Thyroid gland (tissue), 4 donors: ENCODE measurements at places on chromosomes 1 and 21. TPM values are rescaled to one million over a fixed set of nuclear protein-coding genes. Genes with fewer than 3 reads are reported as not detected.

- H3K4me1 ChIP-seq = peaks cover 12% of the 10 kb centered on the region
- H3K27ac ChIP-seq = no peak overlapping the region
- H3K36me3 ChIP-seq = no peaks in the 10 kb centered on the region
- no peaks in the 10 kb centered on the region for H3K27me3 ChIP-seq
- DNase-seq = peak; percentile 2
Observed at GRCh38 chr1:86154571-86155050, 2.0 kb downstream of the COL24A1 start.

DNA sequence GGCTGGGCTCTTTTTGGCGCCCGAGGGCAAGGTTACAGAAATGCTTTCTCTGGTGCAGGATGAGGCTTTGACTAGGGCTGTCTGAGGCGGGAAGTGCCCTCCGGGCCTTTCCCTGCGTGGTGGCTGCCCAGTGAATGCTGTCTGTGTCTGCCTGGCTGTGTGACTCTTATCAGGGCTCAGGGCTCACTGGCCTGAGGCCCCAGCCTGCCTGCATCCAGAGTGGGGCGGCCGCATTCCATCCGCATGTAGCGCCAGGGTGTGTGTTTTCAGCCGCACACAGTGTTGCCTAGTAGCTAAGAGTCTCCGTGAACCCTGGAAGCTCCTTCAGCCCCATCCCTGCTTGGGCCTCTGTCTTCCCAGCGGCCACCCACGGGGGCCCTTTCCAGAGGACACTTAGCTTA lies 59.1 kb downstream of the FAAP20 start:
- H3K27ac ChIP-seq = no peak overlapping the region
- H3K4me3 ChIP-seq = no peak overlapping the region
- DNase-seq = peak; percentile 55
- H3K4me1 ChIP-seq = peaks cover 26% of the 10 kb centered on the region

HMCN1 gene
- 6.5 TPM for total RNA-seq

OR2T2 gene
- not detected for total RNA-seq

PRAMEF26 gene
- not detected for total RNA-seq

DNA sequence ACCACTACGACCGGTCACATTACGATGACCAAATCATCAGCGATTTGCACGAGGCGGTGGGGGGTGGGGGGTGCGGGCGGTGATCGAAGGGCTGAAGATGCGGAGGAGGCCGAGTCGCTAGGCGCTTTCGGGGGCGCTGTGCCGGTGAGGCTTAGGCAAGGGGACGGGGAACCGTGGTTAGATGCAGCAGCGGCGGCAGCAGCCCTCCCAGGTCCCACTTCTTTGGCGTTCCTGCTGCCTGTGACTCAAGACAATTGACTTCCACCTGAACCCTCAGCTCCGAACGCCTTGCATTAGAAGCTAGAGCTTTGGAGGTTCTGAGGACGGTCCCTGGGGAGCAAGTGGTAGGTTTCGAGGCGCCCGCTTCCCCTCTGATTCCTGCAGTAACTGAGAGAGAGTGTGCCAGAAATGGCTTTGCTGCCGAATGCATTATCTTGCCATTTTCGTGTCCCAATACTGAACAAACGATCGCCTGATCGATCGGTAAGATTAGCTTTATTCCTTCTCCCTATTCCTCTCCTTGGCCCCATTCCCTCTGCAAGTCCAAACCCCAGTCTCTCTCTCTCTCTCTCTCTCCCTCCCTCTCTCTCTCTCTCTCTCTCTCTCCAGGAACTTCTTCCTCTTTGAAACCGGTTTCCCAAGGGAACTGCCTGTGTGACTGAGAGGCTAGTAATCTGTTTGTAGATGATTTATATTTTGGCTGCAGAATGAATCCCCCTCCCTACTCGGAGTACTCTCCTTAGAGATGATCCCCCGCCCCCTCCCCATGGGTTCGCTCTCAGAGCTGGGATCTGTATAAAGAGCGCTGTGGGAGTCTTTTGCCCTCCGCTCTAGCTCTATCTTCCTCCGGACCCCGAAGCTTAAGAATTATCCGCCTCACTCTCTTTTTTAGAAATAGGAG lies 735 bp upstream of the BRINP3 start:
- peak overlapping the region; percentile 20 for H3K4me3 ChIP-seq
- peaks cover 3% of the 10 kb centered on the region for H3K4me1 ChIP-seq
- H3K27ac ChIP-seq = no peak overlapping the region
- DNase-seq = no peak

DNA sequence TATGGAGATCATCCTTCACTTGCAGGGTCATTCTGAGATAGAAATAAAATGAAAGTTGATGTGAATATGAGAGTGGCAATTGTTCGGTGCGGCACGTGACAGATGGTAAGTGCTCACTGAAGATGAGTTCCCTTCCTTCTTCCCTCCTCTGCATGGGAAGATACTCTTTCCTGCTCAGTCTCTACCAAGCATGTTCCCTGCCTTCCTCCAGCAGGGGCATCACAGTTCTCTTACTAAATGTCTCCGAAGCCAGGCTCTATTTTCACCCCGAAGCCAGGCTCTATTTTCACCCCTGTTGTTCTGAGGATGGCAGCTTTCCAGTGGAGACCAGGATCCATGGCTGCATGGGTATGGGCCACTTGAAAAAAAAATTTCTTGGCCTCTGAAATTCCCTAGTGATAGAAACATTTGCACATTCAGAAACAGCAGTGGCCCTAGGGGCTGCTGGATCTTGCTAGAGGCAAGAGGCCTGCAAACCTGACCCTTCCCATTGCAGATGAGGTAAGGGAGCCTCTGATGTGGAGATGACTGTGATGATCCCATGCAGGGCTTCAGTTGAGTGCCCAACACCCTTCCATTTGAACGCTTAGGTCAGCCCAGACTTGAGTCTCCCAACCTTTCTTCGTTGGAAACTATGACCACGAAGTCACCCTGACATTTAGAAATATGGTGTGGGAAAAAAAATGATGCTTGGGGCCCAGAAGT lies 123.7 kb upstream of the HMGB4 start:
- H3K4me3 ChIP-seq = no peak overlapping the region
- H3K27ac ChIP-seq = no peak overlapping the region
- H3K36me3 ChIP-seq = no peaks in the 10 kb centered on the region
- H3K27me3 ChIP-seq = no peaks in the 10 kb centered on the region

DNA sequence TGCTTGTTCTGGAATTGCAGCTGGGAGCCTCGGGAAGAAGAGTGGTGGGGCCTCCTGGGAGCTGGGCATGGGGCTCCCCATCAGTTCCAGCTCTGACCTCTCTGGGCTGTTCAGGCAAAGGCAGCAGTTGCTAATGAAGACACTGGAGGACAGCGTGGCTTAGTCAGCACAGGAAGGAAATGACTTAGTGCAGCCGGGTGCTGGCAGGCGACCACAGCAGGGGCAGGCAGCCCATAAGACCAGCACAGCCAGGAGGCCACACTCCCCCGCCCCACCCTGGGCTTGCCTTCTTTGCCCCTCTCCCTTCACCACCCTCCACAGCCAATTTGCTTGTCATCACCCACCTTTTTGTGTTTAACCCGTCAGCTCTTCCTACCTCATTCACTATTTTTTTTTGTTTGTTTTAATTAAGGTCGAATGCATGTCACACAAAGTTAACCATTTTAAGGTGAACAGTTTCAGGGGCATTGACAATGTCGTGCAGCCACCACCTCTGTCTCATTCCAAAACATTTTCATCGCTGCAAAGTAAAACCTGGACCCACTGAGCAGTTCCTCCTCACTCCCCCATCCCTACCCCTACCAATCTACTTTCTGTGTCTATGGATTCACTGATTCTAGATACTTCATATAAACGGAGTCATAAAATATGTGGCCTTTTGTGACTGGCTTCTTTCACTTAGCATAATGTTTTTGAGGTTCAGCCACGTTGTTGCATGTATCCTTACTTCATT lies 10.9 kb downstream of the OLIG2 start:
- no peaks in the 10 kb centered on the region for H3K36me3 ChIP-seq
- no peak overlapping the region for H3K4me3 ChIP-seq
- H3K27me3 ChIP-seq = peaks cover 5% of the 10 kb centered on the region
- H3K4me1 ChIP-seq = no peaks in the 10 kb centered on the region

PRKCZ gene
- total RNA-seq = 43.0 TPM

ATF6 gene
- 35.8 TPM for total RNA-seq

DNA sequence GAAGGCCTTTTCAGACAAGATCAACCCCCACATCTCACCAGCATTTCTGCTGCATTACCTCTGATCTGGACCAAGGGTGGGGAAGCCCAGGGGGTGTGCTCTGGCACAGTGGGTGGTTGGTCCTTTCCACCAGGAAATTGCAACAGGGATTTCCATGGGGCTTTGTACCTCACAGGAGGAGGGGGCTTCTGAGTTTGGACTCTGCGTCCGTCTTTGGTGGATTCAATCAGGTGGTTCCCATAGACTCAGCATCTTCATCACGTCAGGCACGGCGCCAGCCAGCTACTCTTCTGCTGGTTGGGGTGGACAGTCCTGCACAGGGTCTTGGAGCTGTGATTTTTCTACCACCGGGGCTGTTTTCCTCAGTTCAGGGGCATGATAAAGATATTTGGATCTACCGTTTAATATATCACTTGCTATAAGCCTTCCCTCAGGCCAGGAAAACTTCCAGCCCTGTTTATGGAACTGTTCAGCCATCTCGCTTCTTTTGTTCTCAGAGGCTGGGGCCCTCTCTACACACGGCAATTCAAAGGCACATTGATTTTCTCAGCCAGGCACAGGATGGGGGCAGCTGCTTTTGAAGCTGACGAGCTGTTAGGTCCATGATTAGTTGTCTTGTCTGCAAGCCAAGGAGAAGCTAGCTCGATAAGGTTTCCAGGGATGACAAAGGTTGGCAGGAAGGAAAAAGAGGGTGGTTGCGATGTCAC lies 467.3 kb downstream of the CAMTA1 start:
- no peak overlapping the region for H3K27ac ChIP-seq
- DNase-seq = no peak

C1QA gene
- total RNA-seq = 67.6 TPM

LORICRIN gene
- total RNA-seq = not detected

- DNase-seq = no peak
- no peak overlapping the region for H3K4me3 ChIP-seq
- H3K27me3 ChIP-seq = no peaks in the 10 kb centered on the region
- no peaks in the 10 kb centered on the region for H3K36me3 ChIP-seq
Observed at GRCh38 chr1:89723863-89724262, 90.9 kb downstream of the LRRC8C start.

GRCh38 chr1:246678816-246679793 lies 45.1 kb upstream of the SCCPDH start:
- H3K36me3 ChIP-seq = no peaks in the 10 kb centered on the region
- H3K27me3 ChIP-seq = no peaks in the 10 kb centered on the region
- H3K4me1 ChIP-seq = no peaks in the 10 kb centered on the region
- H3K27ac ChIP-seq = no peak overlapping the region

GRCh38 chr21:15204140-15204969 lies 139.6 kb upstream of the NRIP1 start:
- no peak overlapping the region for H3K27ac ChIP-seq
- DNase-seq = no peak
- no peaks in the 10 kb centered on the region for H3K4me1 ChIP-seq
- H3K4me3 ChIP-seq = no peak overlapping the region
- H3K27me3 ChIP-seq = no peaks in the 10 kb centered on the region

UBE2U gene
- not detected for total RNA-seq

HAPLN2 gene
- not detected for total RNA-seq

GRCh38 chr21:14591377-14591776 lies 45.3 kb upstream of the SAMSN1 start:
- no peaks in the 10 kb centered on the region for H3K27me3 ChIP-seq
- no peak overlapping the region for H3K27ac ChIP-seq
- no peaks in the 10 kb centered on the region for H3K4me1 ChIP-seq
- no peak overlapping the region for H3K4me3 ChIP-seq

DNA sequence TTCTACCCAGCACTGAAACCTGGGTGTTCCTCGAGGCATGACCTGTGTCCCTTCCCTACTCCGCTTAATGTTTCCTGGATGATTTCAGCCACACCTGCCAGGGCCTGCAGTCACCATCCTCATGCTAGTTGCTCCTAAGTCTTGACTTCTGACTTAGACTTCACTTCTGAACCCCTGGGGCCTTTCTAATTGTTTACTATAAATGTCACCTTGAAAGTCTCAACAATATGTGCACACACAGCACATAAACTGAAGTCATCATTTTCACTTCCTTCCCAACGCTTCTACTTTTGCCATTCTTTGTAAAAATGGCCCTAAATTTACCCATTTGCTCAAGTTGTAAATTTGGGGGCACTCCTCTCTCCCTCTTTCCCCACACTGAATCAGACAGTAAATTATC lies 141.1 kb downstream of the DYRK1A start:
- H3K27ac ChIP-seq = no peak overlapping the region
- peaks cover 46% of the 10 kb centered on the region for H3K36me3 ChIP-seq
- H3K4me1 ChIP-seq = peaks cover 19% of the 10 kb centered on the region
- peak; percentile 47 for DNase-seq
- H3K27me3 ChIP-seq = no peaks in the 10 kb centered on the region

GRCh38 chr1:32919811-32920733 lies 18.9 kb upstream of the TMEM54 start:
- no peak overlapping the region for H3K4me3 ChIP-seq
- no peaks in the 10 kb centered on the region for H3K27me3 ChIP-seq

DNA sequence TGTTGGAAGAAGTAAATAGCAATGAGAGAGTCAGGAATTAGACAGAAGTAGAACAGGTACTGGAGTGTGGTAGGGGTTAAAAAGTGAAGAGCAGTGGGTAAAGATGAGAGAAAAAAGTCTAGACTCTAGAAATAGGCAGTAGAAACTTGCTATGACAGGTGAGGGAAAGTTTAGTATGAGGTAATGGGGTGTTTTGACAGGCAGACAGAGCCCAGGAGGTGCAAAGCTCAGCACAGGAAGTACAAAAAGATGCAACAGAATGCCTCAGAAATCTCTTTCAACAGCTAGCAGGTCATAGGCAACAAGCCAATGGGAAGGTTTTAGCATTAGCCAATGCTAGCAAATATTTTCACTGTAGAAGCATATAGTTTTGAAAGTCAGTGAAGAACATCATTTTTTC lies 319.1 kb upstream of the SGIP1 start:
- no peaks in the 10 kb centered on the region for H3K4me1 ChIP-seq
- no peaks in the 10 kb centered on the region for H3K36me3 ChIP-seq
- H3K4me3 ChIP-seq = no peak overlapping the region
- no peaks in the 10 kb centered on the region for H3K27me3 ChIP-seq

GRCh38 chr1:3736708-3737107 lies 15.5 kb upstream of the CCDC27 start:
- H3K27ac ChIP-seq = peak overlapping the region; percentile 93
- DNase-seq = peak; percentile 58
- H3K4me1 ChIP-seq = peaks cover 27% of the 10 kb centered on the region
- H3K4me3 ChIP-seq = no peak overlapping the region
- peaks cover 16% of the 10 kb centered on the region for H3K36me3 ChIP-seq
- H3K27me3 ChIP-seq = no peaks in the 10 kb centered on the region

DNA sequence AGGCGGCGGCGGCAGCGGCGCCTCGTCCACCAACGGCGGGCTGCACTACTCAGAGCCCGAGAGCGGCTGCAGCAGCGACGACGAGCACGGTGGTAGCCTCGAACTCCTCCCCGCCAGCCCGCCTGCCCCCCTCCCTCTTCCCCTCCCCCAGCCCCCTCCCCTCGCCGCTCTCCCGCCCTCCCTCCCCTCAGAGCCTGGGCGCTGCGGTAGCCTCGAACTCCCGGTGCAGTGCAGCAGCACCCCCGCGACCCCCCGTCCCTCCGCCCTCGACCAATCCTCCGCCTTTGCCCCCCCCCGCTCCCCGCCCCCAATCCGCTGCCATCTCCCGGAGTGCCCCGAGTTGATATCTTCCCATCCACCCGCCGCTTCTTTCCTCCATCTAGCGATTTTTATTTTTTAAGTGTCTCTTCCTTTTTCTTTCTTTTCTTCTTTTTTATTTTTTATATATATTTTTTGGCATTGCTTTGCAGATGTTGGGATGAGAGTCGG lies 516 bp downstream of the RCOR3 start:
- DNase-seq = peak; percentile 54
- no peaks in the 10 kb centered on the region for H3K27me3 ChIP-seq
- peak overlapping the region; percentile 98 for H3K4me3 ChIP-seq
- H3K36me3 ChIP-seq = no peaks in the 10 kb centered on the region
- H3K4me1 ChIP-seq = peaks cover 19% of the 10 kb centered on the region
- H3K27ac ChIP-seq = peak overlapping the region; percentile 99
